ENCODE measurements at places on chromosomes 3 and 15.

DNA sequence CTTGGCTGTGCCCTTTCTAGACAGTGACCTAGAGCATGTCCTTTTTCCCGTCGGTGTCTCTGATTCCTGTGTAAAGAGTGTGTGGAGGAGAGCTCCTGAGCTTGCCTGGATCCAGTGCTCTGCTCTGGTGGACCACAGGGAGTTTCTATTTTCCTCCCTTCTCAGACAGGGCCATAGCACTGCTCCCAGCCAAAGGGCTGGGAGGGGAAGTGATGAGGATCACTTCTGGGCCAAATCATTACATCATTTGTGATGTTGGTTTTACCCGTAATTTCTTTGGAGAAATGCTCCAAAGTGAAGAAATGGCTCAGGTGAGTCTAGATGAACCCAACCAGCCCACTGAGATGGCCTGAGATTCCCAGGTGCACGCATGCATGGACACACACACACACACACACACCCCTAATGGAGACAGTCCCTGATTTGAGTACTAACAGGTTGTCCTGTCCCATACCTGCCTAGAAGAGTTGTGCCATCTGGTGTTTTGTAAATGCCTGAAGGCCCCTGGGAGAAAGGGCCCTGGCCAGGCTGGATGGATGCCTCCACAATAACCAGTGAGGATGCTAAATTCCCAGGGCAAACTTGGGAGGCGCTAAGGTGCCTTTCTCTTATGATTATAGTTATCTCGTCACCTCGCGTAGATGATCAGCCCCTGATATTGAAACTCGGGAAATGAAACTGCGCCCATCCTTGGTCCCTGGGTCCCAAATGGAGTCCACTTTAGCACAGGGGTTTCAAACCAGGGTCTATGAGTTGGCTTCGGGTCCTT is 86.9 kb downstream of the ASB7 start:
- DNase-seq: no peak

DNA sequence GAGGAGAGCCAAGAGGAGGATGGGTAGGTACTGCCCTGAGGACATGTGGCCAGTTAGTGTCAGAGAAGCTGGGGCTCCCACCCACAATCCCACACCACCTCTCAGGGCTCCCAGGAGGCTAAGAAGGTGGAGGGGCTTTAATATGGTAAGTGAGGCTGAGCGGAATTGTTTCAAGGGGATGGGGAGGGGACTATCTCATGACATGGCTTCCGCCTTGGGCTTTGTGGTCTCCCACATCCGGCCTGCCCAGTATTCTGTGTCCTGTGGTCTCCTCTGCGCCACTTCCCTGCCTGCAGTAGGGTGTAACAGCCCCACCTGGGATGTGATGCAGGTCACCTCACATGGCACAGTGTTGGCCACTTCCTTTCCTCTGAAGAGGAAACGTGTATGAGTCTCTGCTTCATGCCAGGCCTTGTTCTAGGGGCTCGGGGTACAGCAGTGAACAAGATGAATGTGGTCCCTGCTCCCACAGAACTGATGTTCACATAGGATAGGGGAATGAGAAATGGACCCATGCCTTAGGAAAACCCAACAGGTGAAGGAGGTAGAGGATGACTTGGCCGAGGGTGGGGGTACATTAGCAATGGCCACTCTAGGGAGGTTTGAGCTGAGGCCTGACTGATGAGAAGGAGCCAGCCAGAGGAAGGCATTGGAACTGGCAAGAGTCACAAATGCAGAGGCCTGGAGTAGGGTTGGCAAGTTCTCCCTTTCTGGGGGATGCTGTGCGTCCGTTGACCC is 3.2 kb downstream of the NEIL1 start:
- peak; percentile 87 for DNase-seq

GRCh38 chr3:56347219-56347871 is 120.9 kb downstream of the ERC2 start:
- no peak for DNase-seq

DNA sequence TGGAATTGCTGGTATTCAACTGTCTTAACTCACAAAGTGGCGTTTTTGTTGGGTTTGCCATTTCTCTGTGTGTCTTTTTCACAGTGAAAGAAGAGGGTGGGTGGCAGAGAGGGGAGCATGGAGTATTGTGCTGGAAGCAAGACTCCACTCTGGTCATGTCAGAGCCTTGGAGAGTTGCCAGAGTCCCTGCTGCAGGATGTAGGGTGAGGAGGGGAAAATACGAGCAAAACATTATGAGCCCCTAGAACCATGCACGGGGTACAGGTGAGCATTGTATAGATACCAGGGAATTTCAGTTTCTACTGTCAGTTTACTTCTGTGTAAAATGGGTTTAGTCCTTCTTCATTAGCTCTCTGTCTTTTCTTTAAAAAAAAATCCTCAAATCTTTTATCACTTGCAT is 249.9 kb downstream of the CACNA2D3 start:
- no peak for DNase-seq

GRCh38 chr3:50268703-50269451 is at the start of gene SEMA3B:
Gene SEMA3B (plus strand): TSS chr3:50269147. CDS start chr3:50269241, 94 bp downstream.
- DNase-seq: no peak

DNA sequence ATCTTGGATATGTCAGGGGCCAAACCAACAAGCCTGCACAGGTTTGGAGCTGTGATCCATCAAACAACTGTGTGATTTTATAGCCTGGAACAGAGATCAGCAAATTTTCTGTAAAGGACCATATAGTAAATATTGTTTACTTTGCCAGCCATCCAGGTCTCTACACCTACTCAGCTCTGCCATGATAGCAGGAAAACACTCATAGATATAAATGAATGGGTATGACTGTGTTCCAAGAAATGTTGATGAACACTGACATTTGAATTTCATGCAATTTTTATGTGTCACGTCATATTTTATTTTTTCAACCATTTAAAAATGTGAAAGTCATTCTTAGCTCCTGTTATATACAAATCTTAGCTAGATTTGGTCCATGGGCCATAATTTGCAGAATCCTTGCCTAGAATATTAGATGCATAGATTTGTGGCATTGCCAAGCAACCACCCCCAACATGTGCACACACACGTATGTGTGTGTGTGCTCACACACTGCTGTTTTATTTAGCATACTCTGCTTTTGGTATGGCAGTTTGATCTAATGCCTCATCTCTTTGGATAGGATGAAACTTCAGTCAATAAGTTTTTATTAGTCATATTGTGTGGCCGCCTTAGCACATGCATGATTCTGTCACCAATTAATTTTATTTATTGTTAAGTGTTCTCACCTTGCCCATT is 6.4 kb downstream of the ATXN7 start:
- DNase-seq: no peak

- DNase-seq: no peak
Measured at GRCh38 chr15:100295939-100296565, 45.7 kb downstream of the ADAMTS17 start.

Data from effector memory CD8-positive, alpha-beta T cell (primary cell).